ENCODE measurements at places on chromosomes 5 and 9.

DNA sequence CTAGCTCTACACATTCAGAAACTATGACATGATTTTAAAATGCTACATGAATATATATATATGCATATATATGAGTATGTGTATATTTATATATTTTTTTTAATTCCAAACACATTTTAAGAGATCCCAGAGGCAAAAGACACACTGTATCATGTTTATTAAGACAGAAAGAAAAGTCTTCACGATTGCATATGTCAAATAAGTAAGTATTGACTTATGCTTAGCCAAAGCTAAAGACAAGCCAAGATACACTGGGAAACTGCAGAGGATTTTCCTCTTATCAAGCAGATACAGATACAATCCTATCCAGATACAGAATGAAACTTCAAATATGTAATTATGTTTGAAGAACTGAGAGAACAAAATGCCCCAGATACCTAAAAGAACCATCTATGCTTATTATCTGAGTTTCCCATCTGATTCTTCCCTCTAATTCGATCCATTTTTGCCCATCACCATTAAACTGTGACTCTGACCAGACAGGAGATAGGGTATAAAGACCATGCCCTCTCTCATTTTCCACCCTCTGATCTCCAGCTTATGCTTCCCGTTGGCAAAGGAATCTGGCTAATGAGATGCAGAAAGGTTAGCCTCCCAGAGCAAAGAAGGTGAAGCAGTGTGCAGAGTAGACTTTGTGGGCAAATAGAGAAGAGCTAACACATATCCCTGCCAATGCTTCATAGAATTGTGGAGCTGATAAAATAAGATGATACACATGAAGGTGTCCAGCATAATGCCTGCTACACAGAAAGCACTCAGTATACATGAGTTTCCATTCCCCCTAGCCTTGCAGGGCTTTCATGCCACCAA lies 131.0 kb upstream of the TARS1 start:
- DNase-seq: no peak

DNA sequence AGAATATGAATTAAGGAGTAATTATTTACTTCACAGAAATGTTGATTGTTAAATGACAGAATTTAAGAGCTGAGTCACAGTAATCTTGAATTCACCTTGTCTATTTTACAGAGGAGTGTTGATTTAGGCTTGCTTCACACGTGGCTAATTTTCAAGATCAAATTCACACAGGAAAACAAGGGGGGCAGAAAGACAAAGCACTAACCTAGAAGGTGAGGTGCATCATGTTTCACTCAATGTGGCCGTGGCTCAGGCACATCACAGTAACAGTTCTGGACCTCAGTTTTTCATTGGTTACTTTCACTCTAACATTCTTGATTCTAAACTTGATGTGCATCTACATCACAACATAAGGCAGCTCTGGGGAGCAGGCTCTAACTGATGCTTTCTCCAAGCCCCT lies 69.6 kb upstream of the GNAQ start:
- no peak for DNase-seq

DNA sequence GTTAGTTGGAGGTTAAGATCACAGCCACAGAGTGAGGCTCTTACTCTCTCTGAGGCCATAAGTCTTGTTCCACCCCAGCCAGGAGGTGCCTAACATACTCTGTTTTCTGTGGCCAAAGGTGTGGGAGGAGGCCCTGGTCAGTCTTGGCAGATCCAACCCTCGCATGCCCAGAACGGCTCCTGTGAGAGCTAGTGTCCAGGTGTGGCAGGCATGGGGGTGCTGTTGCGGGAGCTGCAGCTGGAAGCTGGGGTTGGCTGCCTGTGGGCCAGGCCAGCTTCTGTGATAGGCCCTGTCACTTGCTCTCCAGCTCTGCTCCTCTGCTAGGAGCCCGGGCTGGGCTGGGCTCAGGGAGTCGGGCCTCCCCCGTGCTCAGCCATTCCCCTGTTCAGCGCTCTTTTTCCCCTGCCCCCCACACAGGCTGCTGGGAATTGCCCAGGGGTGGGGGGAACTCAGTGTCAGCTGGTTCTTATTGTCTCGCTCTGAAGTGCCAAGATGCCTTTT lies 31.6 kb downstream of the IER5L start:
- DNase-seq: no peak

DNA sequence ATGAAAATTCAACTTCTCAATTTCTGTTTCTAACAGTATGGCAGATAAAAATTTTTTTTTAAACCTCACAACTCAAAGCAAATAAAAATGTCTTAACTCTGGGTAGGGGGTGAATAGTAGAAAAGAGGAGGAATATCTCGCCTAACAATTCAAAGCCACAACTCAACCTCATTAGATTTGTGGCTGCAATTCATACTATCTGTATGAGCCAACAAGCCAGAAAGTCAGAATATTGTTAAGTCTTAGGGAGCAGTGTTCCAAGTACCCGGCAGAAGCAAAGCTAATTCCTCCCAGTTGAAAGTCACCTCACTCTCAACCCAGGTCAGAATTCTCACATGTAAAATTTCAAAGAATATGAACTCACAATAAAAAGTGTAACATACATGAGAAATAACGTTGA lies 15.0 kb downstream of the PJA2 start:
- DNase-seq: no peak

- DNase-seq: no peak
These were observed 359.9 kb downstream of the IRX2 start for GRCh38 chr5:2391566-2391965.

GRCh38 chr5:150801117-150801927 lies 22.8 kb downstream of the SMIM3 start:
- no peak for DNase-seq

DNA sequence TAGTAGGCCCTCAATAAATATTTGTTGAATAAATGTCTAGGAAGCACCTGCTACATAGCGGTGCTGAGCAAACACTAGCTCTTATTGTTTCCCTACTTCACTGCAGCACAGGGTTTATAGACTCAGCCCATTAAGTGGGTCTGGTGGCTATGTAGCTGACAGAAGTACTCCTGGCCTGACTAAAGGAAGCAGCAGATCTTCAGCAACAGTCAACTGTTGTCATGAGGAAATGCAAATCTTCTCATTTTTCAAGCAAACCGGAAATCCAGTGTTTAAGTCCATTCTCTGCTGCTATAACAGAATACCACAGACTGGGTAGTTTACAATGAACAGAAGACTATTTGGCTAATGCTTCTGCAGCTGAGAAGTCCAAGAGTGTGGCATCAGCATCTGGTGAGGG lies 2.8 kb upstream of the TEX10 start:
- DNase-seq: no peak

DNA sequence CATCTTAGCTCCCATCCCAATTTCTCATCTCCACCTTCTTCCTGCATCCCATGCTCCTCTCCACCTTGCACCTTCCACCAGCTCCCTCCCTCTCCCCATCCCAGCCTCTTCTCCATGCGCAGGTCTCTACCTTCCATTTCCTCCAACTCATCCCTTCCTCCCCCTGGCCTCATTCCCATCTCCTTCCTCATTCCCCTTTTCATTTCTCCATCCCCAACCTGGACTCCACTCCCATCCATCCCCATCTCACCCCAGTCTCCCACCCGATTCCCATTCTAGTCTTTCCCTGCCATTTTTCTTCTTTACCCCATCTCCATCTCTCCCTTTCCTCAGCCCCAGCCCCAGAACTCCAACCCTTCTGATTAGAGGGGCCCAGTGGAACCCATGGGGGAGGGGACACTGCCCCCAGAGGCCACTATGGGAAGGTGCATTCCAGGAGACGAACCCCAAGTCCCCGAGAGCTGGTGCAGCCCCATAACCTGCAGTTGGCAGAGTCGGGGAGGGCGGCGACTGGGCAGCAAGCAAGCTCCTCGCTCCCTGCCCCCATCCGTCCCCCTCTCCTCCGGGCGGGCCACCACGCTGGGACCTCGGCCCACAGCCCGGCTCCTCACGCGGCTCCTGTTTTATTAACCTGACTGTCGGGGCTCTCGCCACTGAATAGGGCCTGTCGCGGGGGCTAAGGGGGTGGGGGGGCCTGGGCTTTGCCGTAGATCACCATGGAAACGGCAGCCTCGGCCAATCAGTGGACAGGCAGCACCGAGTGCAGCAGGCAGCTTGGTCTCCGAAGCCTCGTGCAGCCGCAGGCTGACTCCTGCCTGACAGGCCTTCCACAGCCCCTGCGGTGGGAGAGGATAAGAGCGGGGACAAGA lies 66.7 kb downstream of the PCDH1 start:
- DNase-seq: no peak

DNA sequence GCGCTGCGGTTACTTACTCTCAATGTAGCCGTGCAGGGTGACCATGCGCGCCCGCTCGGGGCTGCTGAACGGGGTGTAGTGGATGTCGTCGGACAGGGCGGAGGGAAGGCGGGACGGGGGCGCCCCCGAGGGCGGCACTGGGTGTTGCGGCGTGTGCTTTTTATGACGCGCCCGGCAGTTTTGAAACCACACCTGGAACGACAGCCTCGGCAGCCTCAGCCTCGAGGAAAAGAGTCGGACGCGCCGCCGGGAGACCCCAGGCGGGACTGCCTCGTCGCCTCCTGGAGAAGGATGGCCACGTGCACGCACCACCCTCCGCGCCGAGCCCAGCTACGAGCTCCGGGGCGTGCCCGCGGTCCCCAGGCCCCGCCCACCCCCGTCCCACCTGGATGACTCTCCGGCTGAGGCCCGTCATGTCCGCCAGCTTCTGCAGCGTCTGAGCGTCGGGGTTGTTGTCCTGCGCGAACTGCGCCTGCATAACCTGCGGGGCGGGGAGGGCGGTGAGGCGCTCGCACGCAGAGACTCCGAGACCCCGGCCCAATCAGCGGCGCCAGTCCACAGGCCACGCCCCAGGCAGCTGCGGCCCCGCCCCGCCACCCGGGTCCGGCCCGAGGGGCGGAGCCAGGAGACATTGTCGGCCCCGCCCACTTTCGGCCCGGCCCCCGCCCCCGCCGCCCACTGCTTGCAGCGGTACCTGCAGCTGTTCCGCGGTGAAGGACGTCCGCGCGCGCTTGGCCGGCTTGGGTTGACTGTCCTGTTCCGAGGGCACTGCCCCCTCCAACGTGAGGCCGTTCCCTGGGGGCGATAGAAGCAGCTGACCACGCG lies 15.0 kb downstream of the LHX6 start:
- no peak for DNase-seq

DNA sequence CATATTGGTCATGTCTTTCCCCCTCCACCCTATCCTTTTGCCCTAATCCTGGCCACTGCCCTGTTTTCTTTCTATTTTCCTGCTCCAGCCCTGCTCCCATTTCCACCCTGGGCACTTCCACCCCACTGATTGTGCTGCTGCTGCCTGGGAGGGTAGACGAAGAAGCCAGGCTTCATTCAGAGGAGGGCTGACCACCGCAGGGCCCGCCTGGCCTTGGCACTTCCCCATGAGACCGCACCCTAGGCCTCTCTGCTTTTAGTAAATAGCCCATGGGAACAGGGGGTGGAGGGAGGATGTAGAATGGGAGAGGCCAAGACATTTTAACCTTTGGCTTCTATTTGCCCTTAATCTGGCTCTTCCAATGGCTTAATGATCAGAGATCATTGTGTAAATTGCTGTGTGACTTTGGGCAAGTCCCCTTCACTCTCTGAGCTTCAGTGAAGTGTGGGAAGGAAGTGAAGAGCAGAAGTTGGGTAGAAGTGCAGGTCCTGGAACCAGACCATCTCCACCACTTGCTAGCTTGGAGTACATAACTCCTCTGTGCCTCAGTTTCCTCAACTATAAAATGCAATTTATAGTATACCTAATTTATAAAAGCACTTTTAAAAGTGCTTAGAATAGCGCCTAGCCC lies 13.6 kb upstream of the GPX3 start:
- no peak for DNase-seq

GRCh38 chr5:88377705-88378656 lies 109.3 kb upstream of the TMEM161B start:
- no peak for DNase-seq

DNA sequence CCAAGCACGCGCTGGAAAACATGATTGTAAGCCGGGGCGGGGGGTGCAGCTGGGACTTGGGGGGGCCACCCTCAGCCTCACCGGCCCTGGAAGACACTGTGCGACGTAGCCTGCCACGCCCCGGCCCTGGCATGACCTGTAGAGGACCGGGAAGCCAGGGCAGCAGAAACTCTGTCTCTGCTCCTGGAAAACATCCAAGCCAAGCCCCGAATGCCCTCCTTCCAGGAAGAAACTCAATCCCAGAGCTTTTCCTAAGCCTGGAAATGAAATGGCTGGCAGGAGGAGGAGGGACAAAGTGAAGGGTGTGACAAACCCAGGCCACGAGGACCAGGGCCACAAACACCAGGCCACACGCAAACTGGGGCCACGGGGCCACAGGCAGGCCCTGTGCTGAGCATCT lies 55.4 kb downstream of the KCNT1 start:
- no peak for DNase-seq

DNA sequence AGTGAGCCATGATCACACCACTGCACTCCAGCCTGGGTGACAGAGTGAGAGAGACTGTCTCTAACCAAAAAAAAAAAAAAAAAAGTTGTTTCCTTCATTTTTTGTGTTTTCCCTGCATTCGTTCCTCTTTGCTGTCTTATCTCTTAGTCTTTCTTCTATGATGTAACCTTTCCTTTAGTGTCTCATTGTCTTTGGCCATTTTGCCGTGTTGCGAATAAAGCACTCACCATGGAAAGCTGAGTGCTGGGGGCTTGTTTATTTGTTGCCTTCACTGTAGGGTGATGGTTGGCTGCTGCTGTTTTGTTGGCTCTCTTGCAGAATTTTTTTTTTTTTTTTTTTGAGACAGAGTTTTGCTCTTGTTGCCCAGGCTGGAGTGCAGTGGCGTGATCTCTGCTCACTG lies 7.7 kb downstream of the EHMT1 start:
- no peak for DNase-seq

- no peak for DNase-seq
These were observed 49.6 kb upstream of the OSMR start for GRCh38 chr5:38795986-38796741.

DNA sequence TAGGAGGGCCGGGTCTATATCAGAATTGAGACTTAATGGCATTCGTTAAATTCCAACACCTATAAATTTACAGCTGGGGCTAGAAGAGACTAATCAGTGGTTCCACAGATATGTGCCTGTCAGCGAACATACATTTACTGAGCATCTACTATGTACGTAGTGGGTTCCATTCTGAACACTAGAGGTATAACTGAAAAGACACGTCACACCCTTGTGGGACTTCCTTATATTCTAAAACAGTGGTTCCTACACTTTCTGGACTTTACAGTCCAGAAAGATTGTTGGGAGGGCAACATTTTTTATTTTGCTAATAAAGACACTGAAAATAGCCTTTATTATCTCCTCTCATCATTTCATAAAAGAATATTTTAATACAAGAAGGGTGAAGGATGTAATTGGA lies 140.5 kb downstream of the SCAMP1 start:
- DNase-seq: no peak

- DNase-seq: no peak
These were observed 21.8 kb downstream of the ANKRD31 start for GRCh38 chr5:75214928-75215327.

- DNase-seq: no peak
These were observed 93.1 kb downstream of the MED27 start for GRCh38 chr9:131986576-131986975.

- DNase-seq: no peak
These were observed 96.2 kb downstream of the OSTF1 start for GRCh38 chr9:75184471-75184870.

- DNase-seq: no peak
These were observed 321.0 kb upstream of the TRPC7 start for GRCh38 chr5:136686192-136686872.
